Coronary artery (tissue), 2 donors: ENCODE measurements at places on chromosomes 1 and 21.

- DNase-seq: no peak
Observed at GRCh38 chr1:15192916-15193550, 39.5 kb downstream of the TMEM51 start.

DNA sequence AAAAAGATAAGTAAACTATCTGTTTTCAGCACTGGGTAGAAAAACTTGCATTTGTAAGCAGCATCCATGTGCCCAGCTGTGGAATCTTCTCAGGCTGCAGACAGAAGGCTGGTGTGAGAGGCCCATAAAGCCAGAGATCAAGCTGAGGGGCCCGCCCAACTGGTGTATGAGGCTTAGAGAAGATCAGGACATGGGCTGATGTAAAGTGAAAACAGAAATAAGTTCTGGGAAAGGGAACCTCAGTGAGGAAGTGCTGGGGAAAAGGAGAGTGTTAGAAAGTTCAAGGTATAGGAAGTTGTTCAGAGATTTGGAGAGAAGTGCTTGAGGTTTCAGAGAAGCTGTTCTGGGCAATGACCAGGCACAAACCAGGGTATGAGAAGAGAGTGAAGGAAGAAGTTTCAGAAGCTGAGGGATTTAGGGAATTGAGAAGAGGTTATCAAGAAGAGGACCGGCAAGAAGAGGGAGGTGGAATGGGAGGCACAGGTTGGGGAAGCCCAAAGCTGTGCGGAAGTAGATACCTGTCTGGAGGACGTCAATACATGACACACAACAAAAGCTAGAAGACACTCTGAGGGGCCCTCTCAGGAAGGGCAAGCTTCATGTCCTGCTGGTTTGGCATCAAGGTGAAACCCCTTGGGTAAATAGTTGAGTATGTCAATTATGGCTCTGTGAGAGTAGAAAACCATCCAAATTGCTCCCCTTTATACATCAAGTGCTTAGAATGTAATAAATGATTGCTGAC lies 2.7 kb upstream of the CD5L start:
- no peak for DNase-seq

GRCh38 chr1:21511579-21512522 lies 2.6 kb downstream of the ALPL start:
- DNase-seq: peak; percentile 79

DNA sequence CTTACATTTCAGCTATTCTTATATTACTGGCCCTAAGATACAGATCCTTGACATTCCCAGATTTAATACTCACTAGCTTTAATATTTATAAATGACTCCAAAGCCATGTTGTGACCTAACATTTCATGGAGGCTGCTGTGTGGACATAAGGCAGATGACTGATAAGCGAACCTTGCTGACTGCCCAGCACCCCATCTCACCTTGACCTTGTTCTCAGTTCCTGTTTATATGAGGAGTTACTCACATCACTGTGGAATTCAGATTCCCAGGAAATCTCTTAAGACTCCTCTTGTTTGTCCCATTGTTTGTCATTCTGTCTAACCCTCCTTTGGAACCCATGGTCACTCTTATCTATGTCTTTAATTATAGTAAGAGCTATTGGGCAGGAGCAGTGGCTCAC lies 21.9 kb downstream of the RAB3B start:
- DNase-seq: no peak

- peak; percentile 86 for DNase-seq
Observed at GRCh38 chr1:83998498-83999315, at the start of gene TTLL7. Gene TTLL7, minus strand, starts transcription at chr1:83999132. Its CDS starts 46,921 bp downstream, at chr1:83952211.

DNA sequence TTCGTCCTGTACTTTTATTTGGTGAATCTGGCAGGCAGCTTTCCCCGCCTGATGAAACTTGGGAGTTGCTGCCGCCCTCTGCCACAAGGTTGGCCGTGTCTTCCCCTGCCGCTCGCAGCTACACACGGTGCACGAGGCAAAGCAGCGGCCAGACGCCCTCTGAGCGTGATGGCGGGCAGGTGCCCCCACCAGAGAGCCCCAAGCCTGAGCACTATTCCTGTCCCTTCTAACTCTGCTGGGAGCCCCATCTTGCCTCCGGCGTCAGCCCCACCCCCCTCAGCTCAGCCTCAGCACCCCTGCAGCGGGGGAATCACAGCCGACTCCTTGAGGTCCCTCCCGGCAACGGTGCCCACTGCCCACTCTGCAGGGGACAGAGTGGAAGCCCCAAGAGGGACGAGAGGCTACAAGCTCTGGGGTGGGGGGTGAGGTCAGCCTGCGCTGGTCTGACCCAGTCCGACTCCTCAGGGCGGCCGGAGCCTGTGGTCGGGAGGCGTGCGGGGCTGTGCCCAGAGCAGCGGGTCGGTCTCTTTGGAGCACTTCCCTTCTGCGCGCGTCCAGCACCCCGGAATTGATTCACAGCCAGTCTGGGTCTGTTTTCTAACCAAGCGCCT lies 41.3 kb downstream of the RIPK4 start:
- DNase-seq: no peak

DNA sequence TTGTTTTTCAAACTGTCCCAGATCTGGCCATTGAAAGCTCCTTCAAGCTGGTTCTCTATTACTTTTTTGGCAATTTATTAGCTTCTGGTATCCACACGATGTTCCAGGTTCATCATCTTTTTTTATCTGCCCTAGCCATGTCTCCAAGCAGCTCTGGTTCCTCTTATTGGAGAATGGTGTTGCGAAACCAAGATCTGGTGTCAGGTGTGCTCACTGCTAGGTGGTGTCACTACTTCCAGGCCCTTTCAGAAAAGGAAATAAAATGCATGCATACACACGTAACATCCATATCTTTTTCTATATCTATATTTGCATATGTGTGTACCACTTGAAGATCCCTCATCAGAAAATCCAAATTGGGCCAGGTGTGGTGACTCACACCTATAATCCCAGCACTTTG lies 53.3 kb downstream of the GATAD2B start:
- no peak for DNase-seq

DNA sequence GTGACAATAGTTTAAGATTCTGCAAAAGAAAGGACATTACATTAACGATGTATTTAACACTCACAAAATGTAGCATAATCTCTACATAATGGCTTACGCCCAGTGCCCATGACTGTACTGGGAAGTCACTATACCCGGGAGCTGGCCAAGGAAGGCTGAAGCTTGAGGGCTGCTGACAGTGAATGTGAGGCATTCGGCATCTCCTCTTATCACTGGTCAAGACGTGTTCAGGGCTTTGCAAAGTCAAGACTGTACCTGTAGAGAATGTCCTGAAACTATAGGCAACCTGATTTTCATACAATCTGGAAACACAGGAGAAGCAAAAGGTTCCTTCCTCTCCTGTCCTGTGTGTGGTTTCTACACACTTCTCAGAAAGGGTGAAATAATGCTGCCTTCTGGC lies 12.7 kb upstream of the IFNGR2 start:
- DNase-seq: no peak

GRCh38 chr1:17646444-17647280 lies 107.2 kb downstream of the ARHGEF10L start:
- no peak for DNase-seq

GRCh38 chr1:219120624-219121544 lies 52.8 kb upstream of the LYPLAL1 start:
- no peak for DNase-seq

DNA sequence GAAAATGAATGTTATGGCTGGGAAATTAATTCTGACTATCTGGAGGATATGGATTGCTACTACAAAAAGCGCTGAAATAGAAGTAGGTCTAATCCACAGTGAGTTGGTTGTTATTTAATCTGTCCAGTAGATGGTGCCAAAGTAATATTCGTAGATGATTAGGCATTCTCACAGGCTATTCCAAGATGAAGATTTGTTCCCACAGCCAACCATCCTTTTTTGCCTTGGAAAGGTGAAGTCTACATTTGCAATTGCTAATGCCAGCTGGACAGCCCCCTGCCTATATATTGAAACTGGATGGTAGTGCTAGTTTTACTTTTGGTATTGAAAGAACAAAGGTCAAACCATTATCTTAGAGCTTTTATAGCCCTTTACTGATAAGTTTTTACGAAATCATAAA lies 43.8 kb downstream of the RBM11 start:
- no peak for DNase-seq

DNA sequence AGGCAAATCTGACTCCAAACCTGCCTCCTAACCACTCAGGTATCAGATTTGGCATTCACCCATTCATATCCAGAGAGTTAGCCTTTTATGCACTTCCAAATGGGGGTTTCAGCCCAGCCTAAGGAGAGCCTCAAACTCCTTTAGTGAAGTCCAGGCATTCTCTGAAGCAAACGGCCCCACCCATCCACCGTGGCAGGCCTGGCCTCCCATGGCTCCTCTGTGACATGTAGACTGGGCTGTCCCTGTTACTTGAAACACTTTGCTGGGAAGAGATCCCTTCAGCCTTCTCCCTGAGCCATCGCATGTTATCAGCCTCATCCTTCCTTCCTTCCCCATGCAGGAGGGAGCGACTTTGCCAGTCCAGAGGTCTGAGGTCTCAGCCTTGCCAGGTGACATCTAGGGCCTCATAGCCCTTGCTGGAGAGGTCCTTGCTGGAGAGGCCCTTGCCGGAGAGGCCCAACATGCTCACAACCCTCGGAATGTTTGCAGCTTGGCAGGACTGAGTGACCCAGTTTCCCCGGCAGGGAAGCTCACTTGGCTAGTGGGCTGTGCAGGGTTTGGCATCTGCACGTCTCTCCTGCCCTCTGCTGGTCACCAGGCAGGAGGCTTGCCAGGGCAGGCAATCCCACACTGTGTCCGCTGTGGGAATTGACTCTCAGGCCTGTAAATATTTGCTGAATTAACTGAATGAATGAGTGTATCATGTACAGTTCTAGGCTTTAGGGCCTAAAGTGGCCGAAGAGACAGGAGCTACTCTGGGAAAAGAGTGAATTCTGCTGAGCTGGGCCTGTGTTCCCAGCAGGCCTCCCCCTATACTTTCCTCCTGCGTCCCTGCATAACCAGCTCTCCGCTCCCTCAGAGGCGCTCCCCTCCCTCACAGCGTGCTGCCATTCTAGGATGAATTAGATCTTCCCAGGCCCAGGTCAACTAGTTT lies 26.7 kb upstream of the RBM15 start:
- peak; percentile 85 for DNase-seq
